SK-N-SH treated with all-trans-retinoic acid at 6 μM for 48 hours (cell line): ENCODE measurements at places on chromosomes 3 and 15.

DNA sequence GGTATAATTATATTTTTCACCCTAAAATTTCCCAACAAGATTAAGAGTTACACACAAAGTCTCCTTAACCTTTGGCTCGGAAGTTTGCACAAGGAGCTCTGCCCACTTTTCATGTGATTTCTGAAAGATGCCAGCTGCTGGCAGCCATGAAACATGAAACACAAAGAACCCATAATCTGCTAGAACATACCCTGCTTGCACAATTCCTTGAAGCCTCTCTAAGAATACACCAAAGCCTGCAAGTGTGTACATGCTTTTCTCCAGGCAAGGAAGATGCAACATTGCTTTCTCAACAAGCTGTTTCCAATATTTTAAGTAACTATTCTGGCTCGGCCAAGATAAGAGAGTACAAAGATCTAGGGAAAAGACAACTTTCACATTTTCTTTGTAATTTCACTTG lies 182.0 kb upstream of the WNT5A start:
- no peak for ATAC-seq

- no peak for ATAC-seq
Observed at GRCh38 chr3:108091498-108092250, 843 bp upstream of the CD47 start.

DNA sequence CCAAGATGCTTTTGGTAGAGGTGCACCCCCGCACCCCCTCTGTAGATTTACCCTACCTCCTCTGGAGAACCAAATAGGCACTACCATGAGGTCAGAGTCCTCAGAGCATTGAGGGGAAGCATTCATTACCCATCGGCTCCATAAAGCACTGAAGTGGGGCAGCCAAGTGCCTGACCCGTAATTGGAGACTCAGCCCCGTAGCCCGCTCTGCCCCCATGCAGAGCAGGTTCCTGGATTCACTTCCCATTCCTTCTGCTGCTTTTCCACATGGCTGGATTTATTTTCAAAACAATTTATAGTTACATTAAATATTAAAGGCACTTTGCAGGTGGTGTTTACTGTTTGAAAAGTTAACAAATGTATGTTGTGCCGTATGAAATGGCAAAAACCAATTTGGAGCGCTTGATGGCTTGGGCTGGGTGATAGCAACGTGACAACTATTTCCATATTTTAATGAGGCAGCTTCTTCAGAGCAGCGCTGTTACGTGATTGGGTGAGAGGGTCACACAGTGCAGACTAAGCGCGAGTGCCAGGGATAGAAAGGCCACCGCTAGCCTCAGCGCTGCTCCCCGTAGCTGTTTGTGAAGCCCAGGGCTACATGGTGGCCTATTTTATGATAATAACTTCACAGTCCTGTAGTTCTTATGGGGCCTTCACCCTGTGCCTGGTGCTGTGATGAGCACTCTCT lies 373.8 kb upstream of the PROK2 start:
- ATAC-seq: no peak

DNA sequence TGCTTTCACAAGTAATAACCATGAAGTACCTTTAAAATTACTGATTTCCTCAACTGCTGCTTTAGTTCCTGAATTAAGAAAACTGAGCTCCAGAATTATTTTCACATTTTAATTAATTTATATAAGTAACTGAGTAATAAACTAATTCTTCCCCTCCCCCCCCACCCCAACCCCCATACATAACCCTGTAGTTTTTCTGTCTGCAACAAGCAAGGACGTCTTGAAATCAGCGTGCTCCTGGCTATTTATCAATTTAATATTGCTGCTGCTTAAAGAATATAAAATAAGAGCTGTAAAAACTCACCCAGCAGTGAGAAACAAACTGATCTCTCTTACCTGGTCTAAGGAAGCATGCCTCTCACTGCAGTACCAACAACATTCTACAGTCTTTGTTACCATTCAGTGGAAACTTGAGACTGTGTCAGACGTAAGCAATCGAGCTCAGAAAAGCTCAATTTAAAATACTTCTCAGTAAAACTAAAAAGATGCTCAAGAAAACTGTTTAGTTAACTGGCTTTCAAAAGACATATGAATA lies 121.0 kb downstream of the TFDP2 start:
- ATAC-seq: peak; percentile 96

DNA sequence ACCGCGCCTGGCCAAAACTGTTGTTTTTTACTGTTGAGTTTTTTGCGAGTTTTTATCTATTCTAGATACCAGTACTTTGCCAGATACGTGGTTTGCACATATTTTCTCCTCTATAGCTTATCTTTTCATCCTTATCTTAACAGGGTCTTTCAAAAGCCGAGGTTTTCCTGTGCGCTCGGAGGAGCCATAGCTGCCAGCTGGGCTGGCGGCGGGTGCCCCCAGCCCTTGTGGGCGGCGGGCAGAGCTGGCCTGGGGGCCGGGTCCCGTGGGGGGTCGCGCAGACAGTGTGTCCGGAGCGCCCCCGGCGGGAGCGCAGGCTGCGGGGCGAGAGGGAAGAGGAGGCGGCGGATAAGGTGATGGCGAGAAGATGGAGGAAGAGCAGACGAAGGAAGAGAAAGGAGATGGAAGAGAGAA lies 11.1 kb upstream of the EIF4A2 start:
- no peak for ATAC-seq

- ATAC-seq: no peak
Observed at GRCh38 chr3:100437721-100438622, 36.6 kb downstream of the LNP1 start.

- no peak for ATAC-seq
Observed at GRCh38 chr3:13143381-13144004, 70.3 kb upstream of the IQSEC1 start.

GRCh38 chr3:96039632-96040031 lies 774.8 kb upstream of the EPHA6 start:
- no peak for ATAC-seq
